Spinal cord (tissue), 10 donors: ENCODE measurements at places on chromosomes 16 and 17. TPM values are rescaled to one million over a fixed set of nuclear protein-coding genes. Genes with fewer than 3 reads are reported as not detected.

GRCh38 chr16:29868396-29869009 lies 5.5 kb upstream of the CDIPT start:
- no peak for DNase-seq
- no peak overlapping the region for H3K27ac ChIP-seq
- H3K4me3 ChIP-seq, result no peak overlapping the region
- H3K36me3 ChIP-seq, result peaks cover 29% of the 10 kb centered on the region

- no peak for DNase-seq
- no peak overlapping the region for H3K4me3 ChIP-seq
- no peaks in the 10 kb centered on the region for H3K36me3 ChIP-seq
- no peaks in the 10 kb centered on the region for H3K4me1 ChIP-seq
- H3K27ac ChIP-seq, result no peak overlapping the region
- no peaks in the 10 kb centered on the region for H3K27me3 ChIP-seq
These were observed 111.2 kb downstream of the CCT6B start for GRCh38 chr17:34850023-34850422.

- H3K36me3 ChIP-seq, result no peaks in the 10 kb centered on the region
- no peak for DNase-seq
- H3K4me3 ChIP-seq, result no peak overlapping the region
These were observed 83.5 kb downstream of the CDYL2 start for GRCh38 chr16:80720804-80721371.

DNA sequence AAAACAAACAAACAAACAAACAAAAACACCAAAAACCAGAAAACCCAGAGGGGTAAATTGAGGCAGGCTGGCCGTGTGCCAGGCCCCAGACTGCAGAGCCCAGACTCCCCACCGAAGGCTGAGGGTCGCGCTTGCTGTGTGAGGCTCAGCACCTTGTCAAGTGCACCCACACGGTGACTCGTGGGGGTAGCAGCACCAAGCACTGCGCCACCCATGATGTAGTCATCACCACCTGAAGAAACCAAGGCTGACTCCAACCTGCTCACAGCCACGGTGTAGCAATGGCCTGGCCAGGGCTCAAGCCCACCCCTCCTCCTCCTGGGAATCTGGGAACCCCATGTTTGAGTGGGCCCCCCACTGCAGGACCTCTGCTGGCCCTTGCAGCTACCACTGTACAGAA lies 11.9 kb downstream of the MCRIP1 start:
- no peak overlapping the region for H3K27ac ChIP-seq
- no peaks in the 10 kb centered on the region for H3K27me3 ChIP-seq
- peaks cover 5% of the 10 kb centered on the region for H3K4me1 ChIP-seq
- DNase-seq, result no peak
- peaks cover 52% of the 10 kb centered on the region for H3K36me3 ChIP-seq
- H3K4me3 ChIP-seq, result no peak overlapping the region

KRT25 gene
- not detected for total RNA-seq

PLD2 gene
- total RNA-seq, result 14.2 TPM

TAT gene
- 0.10 TPM for total RNA-seq

GRCh38 chr16:69270395-69270794 lies 40.8 kb upstream of the VPS4A start:
- no peaks in the 10 kb centered on the region for H3K4me1 ChIP-seq
- no peak overlapping the region for H3K4me3 ChIP-seq
- DNase-seq, result no peak
- no peaks in the 10 kb centered on the region for H3K27me3 ChIP-seq
- H3K27ac ChIP-seq, result no peak overlapping the region

EVI2B gene
- total RNA-seq, result 2.0 TPM

- H3K27me3 ChIP-seq, result no peaks in the 10 kb centered on the region
- H3K4me1 ChIP-seq, result peaks cover 15% of the 10 kb centered on the region
- H3K27ac ChIP-seq, result no peak overlapping the region
- DNase-seq, result no peak
These were observed 21.5 kb downstream of the TNS4 start for GRCh38 chr17:40479754-40480480.

DNA sequence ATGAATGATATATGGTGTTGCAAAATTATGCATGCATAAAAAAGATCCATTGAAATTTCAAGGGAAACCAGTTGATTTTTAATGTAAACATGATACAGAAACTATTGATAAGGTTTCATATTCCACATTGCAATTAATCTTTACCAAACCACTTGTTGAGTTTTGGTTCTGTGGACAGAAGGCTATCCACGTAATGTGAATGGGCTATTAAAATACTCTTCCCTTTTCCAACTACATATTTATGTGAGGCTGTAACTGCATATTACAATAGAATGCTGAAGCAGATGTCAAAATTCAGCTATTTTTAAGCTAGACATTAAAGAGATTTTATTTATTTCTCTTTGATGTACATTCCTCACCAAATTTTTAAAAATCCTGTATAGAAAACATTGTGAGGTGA lies 33.7 kb upstream of the VPS4A start:
- H3K4me1 ChIP-seq, result no peaks in the 10 kb centered on the region
- no peak overlapping the region for H3K4me3 ChIP-seq
- no peaks in the 10 kb centered on the region for H3K36me3 ChIP-seq
- DNase-seq, result no peak

GRCh38 chr17:81556175-81556691 lies 4.1 kb upstream of the FAAP100 start:
- H3K27ac ChIP-seq, result no peak overlapping the region
- H3K36me3 ChIP-seq, result peaks cover 62% of the 10 kb centered on the region
- no peak for DNase-seq
- peaks cover 27% of the 10 kb centered on the region for H3K4me1 ChIP-seq

- H3K27ac ChIP-seq, result peak overlapping the region; percentile 92
- H3K4me3 ChIP-seq, result peak overlapping the region; percentile 84
- no peaks in the 10 kb centered on the region for H3K36me3 ChIP-seq
- peak; percentile 88 for DNase-seq
- peaks cover 57% of the 10 kb centered on the region for H3K27me3 ChIP-seq
- peaks cover 65% of the 10 kb centered on the region for H3K4me1 ChIP-seq
These were observed 1.5 kb upstream of the ALOXE3 start for GRCh38 chr17:8119581-8120519.

DNA sequence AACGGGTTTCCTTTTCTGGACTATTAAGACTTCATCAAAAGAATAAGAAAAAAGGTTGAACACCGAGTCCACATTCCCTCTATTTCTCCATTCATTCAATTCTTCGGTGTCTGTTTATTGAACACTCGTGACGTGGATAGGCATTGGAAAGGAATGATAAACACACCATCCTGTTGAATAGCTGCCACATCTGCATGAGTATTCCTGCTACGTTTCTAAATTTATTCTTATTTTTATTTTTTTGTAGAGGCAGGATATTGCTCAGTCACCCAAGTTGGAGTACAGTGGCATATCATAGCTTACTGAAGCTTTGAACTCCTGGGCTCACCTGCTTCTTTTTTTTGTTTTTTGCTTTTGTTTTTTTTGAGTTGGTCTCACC lies 80.8 kb upstream of the CIBAR2 start:
- H3K36me3 ChIP-seq, result no peaks in the 10 kb centered on the region
- peaks cover 47% of the 10 kb centered on the region for H3K4me1 ChIP-seq
- H3K4me3 ChIP-seq, result no peak overlapping the region

GRCh38 chr16:11109566-11109965 lies 146.4 kb downstream of the SOCS1 start:
- peaks cover 5% of the 10 kb centered on the region for H3K36me3 ChIP-seq
- H3K4me1 ChIP-seq, result peaks cover 36% of the 10 kb centered on the region
- H3K27me3 ChIP-seq, result no peaks in the 10 kb centered on the region
- DNase-seq, result no peak

DNA sequence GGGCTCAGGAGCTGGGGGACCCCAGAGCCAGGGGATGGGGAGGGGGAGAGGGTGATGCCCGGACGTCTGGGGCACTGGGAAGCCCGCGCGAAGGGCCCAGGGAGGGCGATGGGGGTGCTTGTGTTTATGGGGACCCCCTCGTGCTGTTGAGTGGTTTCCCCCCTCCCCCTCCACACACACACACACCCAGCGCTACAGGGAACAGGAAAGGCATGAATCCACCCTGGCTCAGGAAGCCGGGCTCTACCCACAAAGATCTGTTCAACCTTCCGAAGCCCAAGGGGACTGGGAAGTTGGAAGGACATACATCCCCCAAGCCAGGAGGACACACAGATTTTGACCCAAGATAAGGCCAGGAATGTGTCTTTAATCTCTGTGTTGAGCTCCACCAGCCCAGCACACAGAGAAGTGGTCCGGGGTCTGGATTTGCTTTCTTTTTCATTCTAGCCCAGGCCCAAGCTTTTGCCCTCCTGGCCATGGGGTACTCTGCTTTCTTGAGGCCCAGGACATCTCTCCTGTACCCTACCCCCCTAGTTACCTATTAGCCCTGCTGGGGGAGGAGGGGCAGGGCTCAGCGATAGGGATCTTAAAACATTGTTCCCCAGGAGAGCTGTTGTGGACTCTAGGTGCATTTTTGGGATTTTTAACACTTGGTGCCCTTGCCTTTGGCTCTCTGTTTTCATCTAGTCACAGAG lies 1.2 kb downstream of the UBALD2 start:
- H3K36me3 ChIP-seq, result peaks cover 38% of the 10 kb centered on the region
- peak overlapping the region; percentile 82 for H3K27ac ChIP-seq
- no peak for DNase-seq
- H3K4me3 ChIP-seq, result peak overlapping the region; percentile 55
- no peaks in the 10 kb centered on the region for H3K27me3 ChIP-seq

GRCh38 chr17:46771561-46772474 lies 46.7 kb downstream of the WNT3 start:
- peaks cover 33% of the 10 kb centered on the region for H3K36me3 ChIP-seq
- H3K27me3 ChIP-seq, result no peaks in the 10 kb centered on the region
- peak overlapping the region; percentile 11 for H3K27ac ChIP-seq
- peak overlapping the region; percentile 40 for H3K4me3 ChIP-seq
- peaks cover 41% of the 10 kb centered on the region for H3K4me1 ChIP-seq
